GOT3 (cell line): ENCODE measurements at places on chromosomes 7 and 10.

- no peak for DNase-seq
Measured at GRCh38 chr7:91609525-91609924, 271.0 kb downstream of the MTERF1 start.

- DNase-seq, result no peak
Measured at GRCh38 chr10:32338262-32338661, 8.7 kb downstream of the EPC1 start.

DNA sequence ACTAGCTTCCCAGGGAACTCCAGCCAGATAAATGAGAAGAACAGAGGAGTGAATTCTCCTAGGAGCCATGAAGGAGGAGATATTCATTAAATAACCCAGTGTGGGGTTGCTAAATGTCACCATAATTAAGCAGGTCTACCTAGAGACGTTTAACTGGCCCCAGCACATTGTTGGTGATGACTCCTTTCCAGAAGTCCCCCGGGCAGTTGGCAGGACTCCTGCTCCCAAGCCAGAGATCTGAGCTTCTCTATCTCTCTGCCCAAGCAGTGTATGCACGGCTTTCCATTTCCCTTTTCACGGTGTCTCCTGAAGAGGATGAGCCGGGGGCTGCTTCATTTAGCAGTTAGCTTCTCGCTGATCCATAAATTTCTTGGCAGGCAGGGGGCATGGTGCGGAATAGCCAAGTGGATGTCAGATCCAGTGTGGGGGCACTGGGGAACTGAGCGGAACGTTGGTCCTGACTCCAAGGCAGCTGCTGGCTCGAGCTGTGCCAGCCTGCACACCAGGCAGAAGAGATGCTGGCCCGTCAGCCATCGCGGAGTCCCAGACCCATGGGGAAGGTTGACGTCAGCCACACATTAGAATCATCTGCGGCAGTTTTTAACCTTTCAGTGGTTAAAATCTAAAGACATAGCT is 142.0 kb upstream of the NPY start:
- no peak for DNase-seq

DNA sequence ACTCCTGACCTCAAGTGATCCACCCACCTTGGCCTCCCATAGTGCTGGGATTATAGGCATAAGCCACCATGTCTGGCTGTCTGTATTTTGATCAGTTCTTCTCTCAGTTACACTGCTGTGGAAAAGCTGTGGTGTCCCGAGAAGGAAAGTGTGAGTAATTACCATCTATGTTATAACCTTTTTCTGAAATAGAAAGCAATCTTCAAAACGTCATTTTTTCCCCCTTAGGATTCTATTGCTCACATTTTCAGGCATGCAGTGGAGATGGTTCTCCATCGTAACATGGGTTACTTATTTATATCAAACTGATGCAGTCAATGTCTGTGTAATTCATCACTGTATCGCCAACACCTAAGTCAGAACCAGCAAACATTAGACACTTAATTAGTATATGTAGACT is 103.5 kb upstream of the FAM3C start:
- DNase-seq, result no peak

DNA sequence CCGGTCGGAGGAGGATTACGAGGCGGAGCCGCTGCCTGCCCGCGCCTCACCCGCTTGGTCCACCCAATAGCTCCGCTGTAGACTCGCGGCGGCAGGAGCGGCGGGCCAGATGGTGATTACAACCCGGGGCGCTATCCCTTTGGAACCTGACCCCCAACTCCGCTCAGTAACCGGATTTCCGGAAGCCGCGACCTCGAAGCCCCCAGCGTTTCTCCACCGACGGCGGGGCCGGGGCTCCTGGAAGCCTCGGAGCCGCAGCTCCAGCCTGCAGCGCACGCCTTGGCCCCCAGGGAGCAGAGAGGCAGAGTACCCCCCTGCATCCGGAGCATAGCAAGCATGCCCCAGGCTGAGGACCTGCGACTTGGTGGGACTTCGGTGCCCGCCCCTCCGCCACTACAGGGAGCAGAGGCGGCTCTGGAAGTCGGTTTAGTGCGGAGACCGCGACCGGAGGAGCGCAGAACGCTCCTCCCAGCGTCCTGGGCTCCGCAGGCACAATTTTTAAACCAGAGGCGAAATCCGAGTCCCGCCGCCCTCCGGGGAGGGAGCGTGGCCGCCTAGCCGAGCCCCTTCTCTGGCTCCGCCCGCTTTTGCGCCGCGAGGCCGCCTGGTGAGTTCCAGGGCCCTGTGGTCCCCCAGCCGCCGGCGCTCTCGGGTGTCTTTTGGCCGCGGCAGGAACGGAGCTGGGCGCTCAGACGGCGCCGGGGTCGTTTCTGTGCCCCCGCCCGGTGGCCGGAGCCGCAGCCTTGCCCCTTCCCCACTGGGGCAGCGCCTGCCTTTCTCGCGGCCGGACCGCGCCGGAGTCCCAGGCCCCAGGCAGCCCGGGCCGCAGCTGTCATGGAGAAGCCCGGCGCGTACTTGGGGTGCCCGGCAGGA is 28.2 kb upstream of the BMS1 start:
- DNase-seq, result no peak
